ENCODE measurements at places on chromosomes 11 and 22.

DNA sequence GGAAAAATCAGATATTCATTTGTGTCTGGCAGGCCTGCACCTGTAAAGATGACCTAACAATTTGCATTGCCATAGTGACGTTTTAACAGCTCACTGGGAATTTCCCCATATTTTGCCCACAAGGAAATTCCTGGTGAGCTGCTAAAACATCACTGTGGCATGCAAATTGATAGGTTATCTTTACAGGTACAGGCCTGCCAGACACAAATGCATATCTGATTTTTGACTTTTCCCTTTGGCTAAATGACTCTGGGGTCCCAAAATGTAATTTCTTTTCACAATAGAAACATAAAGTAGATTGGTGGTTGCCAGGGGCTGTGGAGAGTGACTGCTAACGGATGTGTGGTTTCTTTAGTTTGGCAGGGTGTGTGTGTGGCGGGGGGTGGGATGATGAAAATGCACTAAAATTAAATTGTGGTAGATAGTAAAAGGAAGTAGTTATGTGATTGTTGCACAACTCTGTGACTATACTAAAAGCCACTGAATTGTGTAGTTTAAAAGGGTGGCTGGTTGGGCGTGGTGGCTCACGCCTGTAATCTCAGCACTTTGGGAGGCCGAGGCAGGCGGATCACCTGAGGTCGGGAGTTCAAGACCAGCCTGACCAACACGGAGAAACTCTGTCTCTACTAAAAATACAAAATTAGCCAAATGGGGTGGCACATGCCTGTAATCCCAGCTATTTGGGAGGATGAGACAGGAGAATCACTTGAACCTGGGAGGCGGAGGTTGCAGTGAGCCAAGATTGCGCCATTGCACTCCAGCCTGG, 18.5 kb upstream of the FEZ1 start:
- DNase-seq: no peak

- peak; percentile 96 for DNase-seq
Observed at GRCh38 chr11:65606876-65607613, 7.0 kb downstream of the MAP3K11 start.

GRCh38 chr11:76207642-76208401, 1.5 kb upstream of the WNT11 start:
- DNase-seq: peak; percentile 71

GRCh38 chr11:47987781-47988180, 7.4 kb downstream of the PTPRJ start:
- DNase-seq: no peak

DNA sequence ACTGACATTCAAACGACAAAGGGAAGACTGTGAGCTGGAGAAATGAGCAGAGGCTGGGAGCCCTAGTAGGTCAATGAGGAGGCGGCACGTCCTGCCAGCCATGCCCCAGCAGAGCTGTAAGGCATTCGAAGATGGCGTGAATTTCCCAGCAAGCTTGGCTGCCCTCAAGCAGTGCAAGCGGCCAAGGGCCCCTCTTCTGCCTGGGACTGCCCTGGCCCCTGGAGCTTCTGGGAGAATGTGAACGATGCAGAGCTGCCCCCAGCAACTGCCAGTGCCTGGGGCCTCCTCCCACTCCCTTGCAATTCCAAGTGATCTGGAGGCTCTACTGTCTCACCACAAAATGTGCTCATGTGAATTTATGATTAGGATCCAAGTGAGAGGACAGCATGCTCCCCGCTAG, 4.3 kb downstream of the PPM1F start:
- DNase-seq: no peak

DNA sequence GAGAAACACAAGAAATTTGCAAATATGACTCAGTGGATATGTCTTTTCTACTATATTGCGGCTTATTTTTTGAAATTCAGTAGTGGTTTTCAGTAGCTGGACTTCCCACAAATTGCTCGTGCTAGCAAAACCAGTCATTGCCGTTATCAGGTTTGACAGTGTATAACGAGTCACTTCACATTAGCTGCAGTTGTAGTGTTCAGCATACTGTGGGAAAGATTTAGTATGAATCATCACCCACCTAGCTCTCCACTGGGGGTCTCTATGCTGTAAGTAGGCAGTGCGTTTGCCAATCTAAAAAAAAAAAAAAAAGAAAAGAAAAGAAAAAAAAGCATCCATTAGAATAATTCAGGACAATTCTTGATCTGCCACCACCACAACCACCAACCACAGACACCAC, 1318.9 kb downstream of the LRRC4C start:
- DNase-seq: no peak
